C1 segment of cervical spinal cord (tissue), 14 donors: ENCODE measurements at places on chromosomes 11 and 22.
A peak's percentile ranks its signal among the peaks of the same experiment; 100 is the strongest.

DNA sequence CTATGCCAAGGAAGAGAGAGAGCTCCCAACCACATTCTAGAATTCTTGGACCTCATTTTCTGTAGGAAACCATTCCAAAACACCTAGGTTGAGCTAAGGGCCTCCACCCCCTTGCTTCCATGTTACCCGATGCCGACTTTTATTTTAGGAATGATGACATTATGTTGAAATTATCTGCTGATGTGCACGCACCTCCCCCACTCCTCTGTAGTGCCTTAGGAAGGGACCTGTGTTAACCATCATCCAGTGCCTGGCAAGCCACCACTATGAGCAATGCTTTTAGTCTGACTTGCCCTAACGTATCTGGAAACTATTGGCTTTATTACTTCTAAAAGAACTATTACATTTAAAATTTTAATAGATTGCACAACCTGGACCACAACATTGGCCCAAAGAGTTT lies 42.1 kb downstream of the NCAPD3 start:
- no peak for DNase-seq

- DNase-seq: no peak
These were observed 322.8 kb upstream of the SYN3 start for GRCh38 chr22:33380789-33381530.

GRCh38 chr11:134416726-134417125 lies 4.7 kb upstream of the B3GAT1 start:
- DNase-seq: no peak

GRCh38 chr11:35363246-35363801 lies 56.0 kb downstream of the SLC1A2 start:
- no peak for DNase-seq

- peak; percentile 78 for DNase-seq
These were observed 7.6 kb upstream of the SERPINH1 start for GRCh38 chr11:75554258-75555022.

DNA sequence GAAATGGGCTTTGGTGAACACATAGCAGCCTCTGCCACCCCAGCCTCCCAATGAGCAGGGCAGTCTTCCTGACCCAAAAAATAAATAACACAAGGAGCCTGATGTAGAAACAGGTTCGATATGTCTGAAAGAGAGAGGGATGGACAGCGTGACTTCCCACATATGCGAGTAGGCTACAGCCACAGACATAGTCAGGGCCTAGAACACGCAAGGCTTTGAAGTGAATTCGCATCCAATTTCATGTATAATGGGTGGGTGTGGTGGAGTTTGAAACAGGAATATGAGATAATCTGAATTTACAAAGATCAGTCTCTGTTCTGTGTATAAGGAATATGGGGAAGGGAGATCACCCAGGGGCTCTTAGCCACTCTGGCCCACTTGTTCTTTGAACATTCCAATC lies 74.4 kb downstream of the DBX1 start:
- DNase-seq: no peak

DNA sequence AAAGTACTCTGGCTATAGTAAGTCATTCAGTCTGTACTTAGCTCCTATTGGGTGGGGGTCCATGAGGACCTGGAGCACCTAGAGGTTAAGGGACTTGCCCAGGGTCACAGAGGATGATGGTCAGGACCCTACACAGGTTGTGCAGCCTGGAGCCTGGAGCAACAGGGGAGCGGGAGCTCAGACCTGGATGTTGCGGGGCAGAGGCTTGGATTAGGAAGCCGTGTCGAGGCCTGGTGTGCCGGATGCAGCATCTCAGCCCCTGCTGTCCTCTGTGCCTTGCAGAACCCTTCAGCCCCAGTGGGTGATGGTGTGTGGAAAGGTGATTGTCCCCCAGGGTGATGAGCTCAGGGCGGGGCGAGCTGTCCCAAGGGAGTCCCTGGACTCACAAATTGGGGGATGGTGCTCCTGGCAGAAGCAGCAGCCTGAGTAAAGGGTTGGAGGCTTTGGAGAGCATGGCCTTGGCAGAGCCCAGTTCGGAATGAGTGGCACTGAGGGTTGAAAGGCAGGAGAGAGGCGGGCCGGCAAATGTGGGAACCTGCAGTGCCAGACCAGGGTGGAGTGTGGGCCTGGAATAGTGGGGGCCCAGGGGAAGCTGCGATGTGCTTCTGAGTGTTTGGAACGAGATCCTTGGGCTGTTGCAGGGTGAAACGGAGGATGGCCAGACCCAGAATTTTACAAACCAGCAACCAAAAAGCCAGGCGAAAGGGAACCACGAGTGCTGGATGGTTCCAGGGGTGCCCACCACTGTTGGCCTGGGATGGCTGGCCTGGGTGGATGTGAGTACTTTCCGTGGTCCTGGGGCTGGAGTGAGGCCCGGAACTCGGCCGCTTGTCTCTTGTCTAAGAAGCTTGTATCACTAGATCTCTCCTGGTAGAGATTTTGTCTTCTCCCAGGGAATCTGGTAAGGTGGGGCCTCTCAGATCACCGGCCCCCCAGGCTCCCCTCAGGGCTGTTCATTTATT lies 2.9 kb downstream of the TPCN2 start:
- DNase-seq: no peak

DNA sequence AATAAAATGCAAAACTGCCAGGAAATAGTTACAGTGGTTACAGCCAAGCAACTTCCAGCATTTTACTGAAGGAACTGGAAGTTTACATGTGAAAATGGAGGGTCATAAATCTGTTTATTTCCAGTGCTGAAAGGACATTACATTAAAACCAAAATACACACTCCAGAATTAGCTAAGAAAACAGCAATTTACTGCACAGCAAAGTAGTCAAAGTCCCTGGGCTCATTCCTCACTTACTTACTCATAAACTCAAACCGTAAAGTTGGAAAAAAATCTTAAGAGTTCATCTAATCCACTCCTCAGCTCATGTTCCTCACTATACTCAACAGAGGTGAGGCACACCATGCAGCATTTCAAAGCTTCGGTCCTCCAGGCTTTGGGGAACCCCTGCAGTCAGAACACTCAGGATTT lies 17.4 kb downstream of the CTSC start:
- DNase-seq: no peak

GRCh38 chr11:75275581-75275980 lies 35.0 kb downstream of the TPBGL start:
- DNase-seq: no peak

- DNase-seq: no peak
These were observed 93.9 kb upstream of the CSNK2A3 start for GRCh38 chr11:11446967-11447366.

DNA sequence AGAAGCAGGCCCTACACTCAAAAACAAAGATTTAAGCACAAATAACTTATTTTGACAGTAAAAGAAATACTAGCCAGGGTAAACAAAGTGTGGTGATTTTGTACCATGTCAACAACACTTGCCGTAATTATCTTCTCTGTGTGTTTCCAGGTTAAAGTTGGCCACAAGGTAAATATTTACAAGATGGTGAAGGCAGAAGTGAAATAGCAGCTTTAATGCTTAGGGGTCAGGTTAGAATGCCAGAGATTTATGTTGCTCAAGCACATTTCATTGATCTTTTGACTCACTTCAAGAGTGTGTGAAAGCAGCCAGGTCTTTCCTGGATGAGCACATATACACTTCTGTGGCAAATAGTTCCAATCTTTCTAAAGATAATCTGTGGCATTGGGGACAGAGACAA lies 270.2 kb upstream of the LUZP2 start:
- DNase-seq: no peak

- DNase-seq: no peak
These were observed 14.2 kb upstream of the APOL6 start for GRCh38 chr22:35634015-35634414.

- DNase-seq: no peak
These were observed 53.4 kb downstream of the XRRA1 start for GRCh38 chr11:74895340-74896116.

GRCh38 chr11:111691176-111691575 lies 75.0 kb downstream of the PPP2R1B start:
- DNase-seq: no peak

- DNase-seq: no peak
These were observed at the start of gene SLC22A25 for GRCh38 chr11:63243533-63243932. Gene SLC22A25, minus strand, starts transcription at chr11:63243599. Its CDS starts 13,947 bp downstream, at chr11:63229652.

DNA sequence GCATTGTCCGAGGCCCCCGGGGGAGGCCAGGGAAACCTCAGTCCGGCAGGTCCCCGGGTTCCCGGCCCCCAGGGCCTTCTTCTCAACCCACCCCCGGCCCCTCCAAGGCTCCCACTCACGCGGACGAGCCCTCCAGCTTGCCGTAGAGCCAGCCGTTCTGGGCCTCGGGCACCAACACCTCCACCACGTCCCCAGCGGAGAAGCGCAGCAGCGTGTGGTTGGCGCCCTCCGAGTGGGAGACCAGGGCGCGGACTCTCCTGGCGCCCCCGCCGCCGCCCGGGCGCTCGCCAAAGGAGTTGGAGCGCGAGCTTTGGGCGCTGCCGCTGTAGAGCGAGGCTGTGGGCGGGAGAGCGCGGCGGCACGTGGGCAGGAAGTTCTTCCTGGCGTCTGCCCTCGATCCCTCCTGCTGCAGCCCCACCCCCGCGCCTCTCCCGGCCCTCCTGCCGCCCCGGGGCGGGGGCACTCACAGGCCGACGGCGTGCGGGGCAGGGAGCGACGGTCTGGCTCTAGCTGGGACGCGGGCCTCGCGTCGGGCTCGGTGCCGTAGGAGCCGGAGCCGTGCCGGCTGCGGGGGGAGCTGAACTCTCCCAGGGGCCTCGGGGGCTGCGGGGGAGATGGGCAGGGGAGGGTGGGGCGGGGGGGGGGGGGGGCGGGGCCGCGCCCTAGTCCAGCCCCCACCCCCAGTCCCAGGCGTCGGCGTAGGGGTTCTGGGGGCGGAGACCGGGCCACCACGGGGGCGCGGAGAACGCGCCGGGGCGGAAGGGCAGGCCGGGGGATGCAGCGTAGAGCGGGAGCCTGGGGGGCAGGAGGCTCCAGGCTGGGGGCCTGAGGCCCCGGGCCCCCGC lies 4.9 kb upstream of the SLC16A8 start:
- DNase-seq: no peak

GRCh38 chr11:45909594-45910475 lies 2.8 kb upstream of the FREY1 start:
- no peak for DNase-seq

GRCh38 chr11:13717331-13717730 lies 48.9 kb downstream of the FAR1 start:
- no peak for DNase-seq

DNA sequence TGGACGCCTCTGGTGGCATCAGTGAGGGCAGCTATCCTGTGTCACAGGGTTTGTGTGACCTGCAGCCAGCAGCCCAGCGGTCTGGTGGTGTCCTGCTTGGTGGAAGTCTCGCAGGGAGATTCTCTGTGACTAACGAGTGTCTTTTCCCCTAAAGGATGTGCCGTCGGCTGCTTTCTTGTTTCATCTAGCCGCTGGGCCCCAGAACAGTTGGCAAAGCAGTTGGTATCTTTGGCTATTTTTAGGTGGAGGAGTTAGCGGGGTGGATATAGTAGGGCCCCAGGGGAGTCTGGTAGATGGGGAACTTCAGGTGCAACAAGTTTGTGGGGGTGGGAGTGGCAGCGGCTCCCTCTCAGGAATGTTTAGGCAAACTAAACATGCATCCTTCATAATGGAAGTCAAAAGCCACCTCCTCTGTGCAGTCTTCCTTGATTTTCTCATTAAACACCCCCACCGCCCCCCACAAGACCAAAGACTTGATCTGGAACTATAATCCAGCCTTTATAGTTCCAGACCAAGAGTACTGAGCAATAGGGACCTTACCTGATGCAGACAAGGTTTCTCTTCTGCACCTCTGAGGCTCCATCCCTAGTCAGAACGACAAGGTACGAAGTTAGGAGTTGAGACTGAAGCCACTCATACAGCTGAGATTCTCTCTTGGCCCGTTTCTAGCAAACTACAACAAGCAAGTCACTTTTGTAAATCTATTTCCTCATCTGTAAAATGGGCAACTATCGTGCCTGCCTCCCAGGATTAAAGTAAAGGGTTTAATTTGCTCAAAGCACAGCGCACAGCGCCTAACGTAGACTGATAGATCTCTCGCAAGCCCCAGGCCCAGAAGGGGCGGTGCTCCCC lies 1.1 kb upstream of the PELI3 start:
- DNase-seq: no peak

GRCh38 chr11:34997952-34998528 lies 81.6 kb downstream of the PDHX start:
- no peak for DNase-seq

DNA sequence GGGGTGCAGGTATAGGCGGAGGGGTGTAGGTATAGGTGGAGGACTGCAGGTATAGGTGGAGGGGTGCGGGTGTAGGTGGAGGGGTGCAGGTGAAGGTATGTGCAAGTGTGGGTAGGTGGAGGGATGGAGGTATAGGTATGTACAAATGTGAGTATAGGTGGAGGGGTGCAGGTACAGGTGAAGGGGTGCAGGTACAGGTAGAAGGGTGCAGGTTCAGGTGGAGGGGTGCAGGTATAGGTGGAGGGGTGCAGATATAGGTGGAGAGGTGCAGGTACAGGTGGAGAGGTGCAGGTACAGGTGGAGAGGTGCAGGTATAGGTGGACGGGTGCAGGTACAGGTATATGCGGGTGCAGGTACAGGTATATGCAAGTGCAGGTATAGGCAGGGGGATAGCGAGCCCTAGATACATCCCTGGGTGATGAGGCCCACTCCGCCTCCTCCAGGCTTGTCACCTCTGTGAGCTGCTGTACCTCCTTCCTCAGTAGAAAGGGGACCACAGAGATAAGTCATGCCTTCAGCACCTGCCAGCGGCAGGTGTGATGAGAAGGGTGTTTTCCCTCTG lies 17.2 kb downstream of the LINC01488 start:
- no peak for DNase-seq

DNA sequence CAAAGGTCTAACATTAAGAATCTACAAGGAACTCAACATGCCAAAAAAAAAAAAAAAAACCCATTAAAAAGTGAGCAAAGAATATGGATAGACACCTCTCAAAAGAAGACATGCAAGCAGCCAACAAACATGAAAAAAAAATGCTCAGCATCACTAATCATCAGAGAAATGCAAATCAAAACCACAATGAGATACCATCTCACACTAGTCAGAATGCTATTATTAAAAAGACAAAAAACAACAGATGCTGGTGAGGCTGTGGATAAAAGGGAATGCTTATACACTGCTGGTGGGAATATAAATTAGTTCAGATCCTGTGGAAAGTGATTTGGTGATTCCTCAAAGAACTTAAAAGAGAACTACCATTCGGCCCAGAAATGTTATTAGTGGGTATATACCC lies 257.7 kb upstream of the PLET1 start:
- no peak for DNase-seq
